ENCODE measurements at places on chromosomes 1 and 21.

DNA sequence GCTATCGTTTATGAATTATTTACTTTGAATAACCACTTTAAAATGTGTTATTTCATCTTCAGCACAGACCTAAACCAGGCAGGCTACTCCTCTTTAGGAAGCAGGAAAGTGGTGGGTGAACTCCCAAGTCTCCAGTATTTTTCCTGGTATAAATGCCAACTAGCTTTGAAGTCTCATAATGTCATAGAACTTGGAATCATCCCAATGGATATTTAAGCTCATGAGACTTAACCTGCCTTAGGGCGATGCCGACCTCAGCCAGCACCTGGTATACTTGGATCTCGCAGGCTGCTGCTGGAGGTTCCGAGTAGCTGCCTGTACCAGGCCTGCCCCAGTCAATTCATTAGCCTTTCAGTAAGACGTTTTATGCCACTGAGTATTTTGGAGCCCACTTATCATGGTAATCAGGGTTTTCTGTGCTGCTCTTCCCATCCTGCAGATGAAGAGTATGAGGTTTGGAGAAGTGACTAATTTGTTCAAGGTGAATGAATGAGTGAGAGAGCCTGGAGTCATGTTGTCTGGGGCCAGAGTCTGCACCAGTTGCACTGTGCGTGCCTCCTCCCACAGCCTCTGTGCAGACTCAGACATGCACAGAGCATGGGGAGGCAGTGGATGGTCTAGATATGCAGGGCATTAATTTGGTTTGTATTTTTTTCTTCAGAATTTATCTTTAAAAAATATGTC, 34.9 kb downstream of the VANGL1 start:
- DNase-seq: no peak

DNA sequence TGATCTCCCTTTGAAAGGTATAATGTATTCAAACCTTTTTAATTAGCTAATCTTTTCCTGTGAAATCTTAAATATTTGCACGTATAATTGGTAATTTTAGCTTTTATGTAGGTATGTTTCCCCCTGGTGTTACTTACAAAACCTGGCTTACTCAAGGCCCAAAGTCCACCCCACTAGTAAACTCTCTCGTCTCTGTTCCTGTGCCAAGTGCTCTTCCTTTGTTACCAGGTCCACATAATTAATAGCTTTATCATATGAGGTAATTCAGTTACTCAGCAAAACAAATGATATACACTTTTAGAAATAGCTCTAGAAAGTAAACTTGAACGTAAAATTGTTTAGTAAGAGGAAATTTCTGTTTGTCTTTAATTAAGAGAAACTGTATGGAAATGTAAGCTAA, 36.7 kb downstream of the NFIA start:
- DNase-seq: no peak

DNA sequence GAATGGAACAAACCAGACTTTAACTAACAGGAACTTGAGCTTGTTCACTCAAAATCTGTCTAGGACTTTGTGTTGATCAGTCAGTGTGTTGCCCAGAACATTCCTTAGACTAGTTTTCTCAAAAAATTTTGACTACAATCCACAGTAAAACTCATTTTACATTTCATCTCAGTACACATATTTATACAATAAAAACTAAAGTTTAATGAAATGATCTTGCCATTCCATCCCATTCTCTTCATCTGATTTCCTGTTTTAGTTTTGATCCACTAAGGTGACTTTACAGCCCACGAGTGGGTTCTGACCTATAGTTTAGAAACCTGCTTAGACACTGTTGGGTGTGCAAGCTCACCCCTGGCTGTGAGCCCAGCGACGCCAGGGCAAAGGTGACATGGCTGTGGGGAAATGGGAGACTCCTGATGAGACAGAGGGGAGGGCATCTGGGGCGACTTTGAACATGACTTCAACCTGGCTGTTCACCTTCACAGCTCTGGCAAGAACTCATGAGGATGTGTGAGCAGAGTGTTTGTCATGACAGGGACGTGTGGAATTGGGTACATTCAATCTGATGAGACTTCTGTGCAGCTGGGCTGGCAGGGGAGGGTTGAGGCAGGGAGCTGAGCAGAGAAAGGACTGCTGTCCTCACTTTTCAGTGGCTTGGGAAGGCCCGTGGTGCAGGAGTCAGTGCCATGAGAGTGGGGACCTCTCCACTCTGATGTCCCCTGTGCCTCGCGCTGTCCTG, 40.6 kb downstream of the LHX4 start:
- DNase-seq: no peak

DNA sequence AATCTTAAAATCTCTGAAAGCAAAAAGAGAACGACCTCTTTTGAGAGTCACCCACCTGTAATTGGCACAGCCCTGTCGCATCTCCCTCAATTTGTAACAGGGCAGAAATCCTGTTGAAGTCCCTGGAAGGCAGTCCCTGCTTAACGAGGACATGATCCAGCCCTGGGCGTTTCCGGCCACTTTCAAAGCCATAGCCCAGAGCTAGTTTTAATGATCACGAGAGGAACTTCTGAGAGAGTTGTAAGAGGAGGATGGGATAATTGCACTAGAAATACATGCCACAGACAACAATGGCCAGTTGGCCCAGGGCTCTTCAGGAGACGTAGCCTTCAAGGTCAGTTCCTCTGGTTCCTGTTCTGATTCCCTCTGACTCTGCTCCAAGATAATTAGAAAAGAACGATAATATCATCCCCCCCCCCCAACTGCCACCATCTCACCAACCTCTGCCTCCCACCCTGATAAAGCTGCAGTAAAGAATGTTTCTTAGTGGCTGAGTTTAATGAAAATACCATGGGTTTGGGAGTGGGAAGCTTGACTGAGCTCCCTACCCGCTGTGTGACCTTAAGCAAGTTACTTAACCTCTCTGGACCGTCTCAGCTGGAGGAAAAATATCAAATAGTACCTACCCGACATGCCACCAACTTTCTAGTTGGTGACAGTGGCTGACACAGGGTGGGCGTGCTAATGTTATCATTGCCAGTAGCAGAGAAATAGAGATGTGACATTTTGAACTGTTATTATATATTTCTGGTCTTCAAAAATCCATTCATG, 140.0 kb downstream of the OMA1 start:
- no peak for DNase-seq

GRCh38 chr1:232519186-232519585, 110.7 kb downstream of the SIPA1L2 start:
- DNase-seq: no peak

DNA sequence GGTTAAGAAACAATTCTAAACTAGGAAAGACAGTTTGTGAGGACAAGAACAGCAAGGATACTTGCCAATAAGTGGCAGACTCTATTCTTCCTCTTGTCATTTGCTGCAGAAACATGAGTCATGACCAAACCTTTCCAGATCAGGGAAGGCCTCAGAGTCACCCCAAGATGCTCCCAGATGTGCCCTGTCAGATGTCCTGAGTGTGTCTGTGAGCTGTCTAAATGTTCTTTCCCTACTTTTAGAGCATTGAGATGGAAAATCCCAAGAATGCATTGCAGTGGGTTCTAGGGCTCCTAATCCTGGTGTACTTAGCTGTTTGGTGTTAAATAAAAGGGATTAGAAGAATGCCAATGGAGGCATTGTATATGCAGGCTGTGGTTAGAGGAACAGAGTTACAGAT, 57.5 kb upstream of the KIAA0040 start:
- DNase-seq: no peak

DNA sequence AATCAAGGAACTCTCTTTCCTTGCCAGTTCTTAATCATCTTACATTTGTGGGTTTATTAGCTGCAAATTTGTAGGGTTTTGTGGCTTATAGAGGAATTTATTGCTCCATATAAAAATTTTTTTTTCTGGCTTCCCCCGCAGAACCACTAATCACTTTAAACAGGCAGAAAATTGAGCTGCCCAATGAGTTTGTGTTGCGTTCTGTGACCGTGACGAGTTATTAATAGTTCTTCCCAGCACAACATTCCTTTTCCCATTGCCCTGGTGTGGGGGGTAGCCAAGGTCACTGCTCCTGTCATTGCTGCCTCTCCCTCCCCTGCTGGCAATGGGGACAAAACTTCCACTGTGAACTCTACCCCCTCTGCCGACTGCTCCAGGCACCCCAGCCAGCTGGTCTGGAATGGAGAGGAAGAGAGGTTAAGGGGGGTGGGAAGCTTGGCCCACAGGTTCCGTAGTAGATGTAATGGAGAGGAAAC, 55.1 kb downstream of the UBE2T start:
- peak; percentile 34 for DNase-seq

GRCh38 chr1:198929111-198929604, 290.3 kb downstream of the PTPRC start:
- DNase-seq: no peak

- DNase-seq: no peak
Measured at GRCh38 chr1:228372183-228373003, 34.2 kb downstream of the TRIM11 start.

DNA sequence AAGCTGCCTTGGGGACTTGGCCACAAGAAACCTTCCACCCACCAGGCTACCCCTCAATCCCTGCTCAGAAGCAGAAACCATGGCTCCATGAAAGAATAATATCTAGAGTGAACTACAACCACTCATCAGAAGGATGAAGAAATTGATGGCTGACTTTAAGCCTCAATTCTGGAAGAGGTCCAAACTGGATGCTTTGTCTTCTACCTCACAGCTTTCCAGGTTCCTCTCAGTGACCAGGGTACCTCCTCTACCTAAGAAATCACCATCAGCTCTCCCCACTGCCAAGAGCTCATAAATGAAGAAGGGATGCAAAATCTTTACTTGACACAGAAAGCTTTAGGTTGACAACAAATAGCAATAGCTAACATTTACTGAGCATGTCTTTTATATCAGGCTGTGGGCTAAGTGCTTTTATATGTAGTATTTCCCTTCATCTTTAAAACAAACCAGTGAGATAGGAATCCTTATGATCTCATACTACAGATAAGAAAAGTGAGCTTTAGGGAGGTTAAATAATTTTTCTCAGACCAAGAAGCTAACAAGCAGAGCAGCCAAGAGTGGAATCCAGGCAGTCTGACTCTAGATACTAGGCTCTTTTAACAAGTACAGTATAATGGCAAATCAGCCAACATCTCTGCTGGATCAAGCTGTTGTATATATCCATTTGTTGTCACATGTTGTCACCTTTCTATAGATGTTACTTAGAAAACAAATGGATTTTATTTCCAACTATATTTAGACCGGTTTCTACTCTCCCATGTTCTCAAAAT, 243.0 kb upstream of the SGIP1 start:
- DNase-seq: peak; percentile 28

DNA sequence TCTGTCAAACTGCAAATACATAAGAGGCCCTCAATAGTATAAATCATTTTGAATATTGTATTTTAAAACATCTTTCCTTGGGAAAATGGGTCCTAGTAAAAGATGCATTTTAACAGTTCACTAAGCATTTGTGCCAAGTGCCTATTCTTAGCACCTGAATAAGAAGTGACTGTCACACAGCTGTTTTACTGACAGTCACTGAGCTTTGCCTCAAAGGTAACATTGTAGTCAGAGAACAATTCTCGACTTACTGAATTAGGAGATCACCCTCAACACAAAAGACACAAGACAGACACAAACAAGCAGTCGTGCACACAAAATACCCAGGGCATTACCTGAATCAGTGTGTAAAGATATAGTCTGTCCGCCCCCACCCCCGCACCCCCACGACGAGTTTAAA, 408 bp downstream of the ESRRG start:
- DNase-seq: no peak

DNA sequence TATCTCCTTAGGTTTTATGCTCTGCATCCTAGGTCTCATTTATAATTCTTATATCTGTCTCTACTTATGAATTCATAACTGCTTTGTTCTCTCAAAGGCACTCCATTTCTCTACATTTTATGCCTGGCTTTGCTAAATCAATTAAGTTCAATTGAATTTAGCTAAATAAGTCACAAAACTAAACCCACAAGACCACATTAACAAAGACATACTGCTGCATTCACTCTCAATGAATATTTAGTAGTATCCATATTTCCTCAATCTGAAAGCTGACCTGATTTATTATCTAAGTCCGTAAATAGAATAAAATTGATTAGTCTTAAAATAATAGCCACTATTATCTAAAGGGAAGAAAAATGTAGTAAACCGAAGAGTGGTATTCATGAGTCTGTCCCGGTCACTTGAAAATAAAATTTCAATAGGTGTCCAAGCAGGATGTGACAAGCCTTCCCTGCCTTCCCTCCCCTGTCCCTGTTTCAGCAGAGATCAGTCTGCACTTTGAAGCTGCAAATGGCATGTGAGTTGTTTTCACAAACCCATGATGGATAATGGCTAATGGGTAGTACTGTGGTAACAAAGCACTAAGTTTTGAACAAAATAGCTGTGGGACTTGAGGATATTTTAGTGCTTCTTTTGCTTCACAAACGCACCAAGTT, 295.0 kb upstream of the NCAM2 start:
- DNase-seq: no peak

DNA sequence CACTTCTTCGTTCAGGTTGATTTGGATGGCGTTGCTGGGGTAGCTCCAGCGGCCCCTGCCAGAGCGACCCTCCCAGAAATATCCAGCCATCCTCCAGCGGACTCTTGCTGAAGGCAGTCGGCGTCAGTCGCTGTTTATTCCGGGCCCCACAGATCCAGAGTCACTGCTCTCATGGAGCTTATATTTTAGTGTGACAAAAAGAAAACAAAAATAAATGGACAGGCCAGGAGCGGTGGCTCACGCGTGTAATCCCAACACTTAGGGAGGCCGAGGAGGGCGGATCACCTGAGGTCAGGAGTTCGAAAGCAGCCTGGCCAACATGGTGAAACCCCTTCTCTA, 791 bp upstream of the CFAP298 start:
- DNase-seq: no peak

- DNase-seq: peak; percentile 5
Measured at GRCh38 chr1:114015075-114015474, 35.8 kb downstream of the OLFML3 start.

GRCh38 chr1:23899070-23899469, 14.1 kb downstream of the CNR2 start:
- DNase-seq: no peak

- no peak for DNase-seq
Measured at GRCh38 chr1:234357831-234358230, 15.4 kb upstream of the COA6 start.

DNA sequence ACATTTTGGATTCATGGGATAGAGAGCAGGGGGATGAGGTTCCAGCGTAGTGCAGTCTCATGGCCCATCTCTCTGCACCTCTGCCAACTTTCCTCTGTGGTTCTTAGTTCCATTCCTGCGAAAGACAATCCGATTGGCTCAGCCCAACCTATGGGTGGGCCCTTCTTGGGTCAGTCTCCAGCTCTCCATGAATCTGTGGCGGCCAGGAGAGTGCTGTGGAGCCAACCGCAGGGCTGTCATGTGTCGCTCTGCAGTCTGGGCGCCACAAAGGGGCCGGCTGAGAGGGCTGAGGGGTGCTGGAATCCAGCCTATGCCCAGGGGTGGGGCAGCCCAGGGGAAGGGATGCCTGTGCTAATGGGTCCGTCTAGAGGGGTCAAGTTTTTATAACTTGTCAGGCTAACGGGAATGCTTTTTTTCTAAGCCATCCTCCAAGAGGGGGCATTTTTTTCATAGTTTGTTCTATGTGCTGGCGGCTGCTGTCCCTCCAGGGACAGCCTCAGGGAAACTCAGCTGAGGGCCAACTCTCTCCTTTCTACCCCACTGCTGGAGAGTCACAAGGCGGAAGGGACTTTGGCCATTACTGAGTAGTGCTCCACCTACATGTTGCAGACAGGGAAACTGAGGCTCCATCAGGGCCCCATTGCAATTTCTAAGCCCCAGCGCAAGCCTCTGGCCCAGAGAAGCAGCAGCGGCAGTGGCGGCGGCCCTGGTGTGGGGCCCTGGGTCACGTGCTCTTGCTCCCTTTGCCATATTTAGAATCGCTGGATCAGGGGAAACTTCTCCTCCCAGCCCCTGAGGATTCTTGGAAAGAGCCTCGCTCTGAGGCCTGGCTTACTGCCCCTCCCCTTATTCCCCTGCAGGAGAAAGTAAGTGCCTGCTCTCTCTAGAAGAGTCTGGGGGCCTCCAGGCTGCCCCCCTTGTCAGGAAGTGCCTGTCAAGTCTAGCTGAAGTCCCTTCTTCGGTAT, 23.4 kb downstream of the KCNQ4 start:
- no peak for DNase-seq

All from iris pigment epithelial cell (primary cell).